NCI-H1105 (cell line): ENCODE measurements at places on chromosomes 3 and 15.

- no peak for DNase-seq
Observed at GRCh38 chr3:121718205-121718846, 31.2 kb downstream of the GOLGB1 start.

- DNase-seq = no peak
Observed at GRCh38 chr3:107211608-107212007, 165.6 kb upstream of the CCDC54 start.

- no peak for DNase-seq
Observed at GRCh38 chr3:40323946-40324345, 14.4 kb downstream of the EIF1B start.

GRCh38 chr15:35657679-35658311 is 111.8 kb upstream of the DPH6 start:
- DNase-seq = no peak

- DNase-seq = no peak
Observed at GRCh38 chr3:13549623-13550422, 898 bp downstream of the FBLN2 start.

DNA sequence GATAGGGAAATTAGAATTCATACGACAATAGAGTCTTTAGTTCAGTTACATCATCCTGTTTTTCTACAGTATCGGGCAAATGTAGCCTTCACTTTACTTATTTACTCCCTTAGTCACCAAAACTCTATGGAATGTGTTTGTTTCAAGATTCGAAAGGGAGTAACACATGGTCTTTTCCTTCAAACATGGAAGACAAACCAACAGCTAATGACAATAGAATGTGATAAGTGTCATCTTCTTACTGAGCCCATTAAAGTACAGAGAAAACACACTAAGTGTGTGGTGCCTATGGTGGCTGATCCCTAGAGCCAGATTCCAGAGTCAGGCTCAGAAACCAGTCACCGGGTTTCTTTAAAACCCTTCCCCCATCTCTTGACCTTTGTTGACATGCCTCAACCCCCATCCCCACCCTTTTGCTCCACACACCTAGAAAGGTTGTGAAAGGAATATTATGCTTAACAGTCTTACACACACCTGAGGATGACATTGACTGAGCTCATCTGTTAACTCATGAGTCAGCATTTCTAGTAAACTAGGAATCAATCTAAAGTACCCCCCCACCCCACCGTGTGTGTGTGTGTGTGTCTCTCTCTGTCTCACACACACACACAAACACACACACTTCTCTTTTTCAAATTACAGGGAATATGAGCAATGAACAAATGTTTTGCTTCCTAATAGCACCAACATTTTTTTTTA is 549.6 kb upstream of the CCDC54 start:
- no peak for DNase-seq

DNA sequence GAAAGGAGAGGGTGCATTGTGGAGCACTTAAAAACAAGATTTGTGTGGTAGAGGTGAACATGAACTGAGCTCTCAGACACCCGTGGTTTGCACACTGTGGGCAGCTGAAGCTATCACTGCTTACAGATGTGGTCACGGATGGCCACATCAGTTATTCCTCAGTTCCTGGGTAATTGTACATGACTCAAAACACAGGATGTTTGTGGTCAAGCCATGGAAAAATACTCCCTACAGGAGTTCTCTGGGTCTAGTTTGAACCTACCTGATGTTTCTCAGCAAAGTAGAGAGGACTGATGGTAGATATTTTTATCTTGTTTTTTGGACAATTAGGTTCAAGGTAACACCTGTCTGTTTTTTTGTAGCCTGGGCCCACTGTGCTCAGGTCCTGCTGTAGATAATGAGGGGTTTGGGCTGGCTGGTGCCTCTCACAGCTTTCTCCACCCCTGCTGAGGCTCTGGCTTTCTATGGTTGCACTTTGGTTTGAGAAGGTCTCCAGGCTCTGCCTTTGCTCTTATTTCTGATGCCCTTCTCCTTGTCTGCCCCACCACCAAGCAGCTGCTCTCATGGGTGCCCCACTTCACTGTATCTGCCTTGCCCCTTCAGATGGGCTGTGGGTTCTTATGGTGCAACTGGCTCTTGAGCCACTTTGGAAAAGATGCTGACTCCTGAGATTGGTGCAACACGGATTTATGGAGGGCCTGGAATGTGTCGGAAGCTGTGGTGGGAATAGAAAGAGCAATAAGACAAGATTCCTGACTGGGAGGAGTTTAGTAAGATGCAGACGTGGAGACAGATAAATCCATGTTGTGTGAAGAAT is 40.1 kb downstream of the CDCP1 start:
- no peak for DNase-seq

DNA sequence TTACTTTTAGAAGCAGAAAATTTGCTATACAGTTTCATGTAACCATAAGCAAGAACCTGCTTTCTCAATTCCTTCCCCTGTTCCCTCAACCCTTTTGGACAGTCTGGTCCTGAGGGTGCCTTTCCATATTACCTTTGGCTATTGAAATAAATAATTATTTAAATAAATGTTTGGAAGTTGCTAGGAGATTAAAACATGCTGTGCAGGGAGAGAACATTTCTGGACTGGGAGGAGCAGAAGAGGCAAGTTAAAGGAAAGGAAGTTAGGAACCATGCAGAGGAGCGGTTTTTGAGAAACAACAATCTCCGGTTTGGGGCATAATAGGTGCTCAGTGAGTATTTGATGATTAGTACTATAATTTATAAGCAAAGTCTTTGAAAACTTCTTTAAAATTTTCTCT is 41.8 kb downstream of the ZNF609 start:
- DNase-seq = no peak

DNA sequence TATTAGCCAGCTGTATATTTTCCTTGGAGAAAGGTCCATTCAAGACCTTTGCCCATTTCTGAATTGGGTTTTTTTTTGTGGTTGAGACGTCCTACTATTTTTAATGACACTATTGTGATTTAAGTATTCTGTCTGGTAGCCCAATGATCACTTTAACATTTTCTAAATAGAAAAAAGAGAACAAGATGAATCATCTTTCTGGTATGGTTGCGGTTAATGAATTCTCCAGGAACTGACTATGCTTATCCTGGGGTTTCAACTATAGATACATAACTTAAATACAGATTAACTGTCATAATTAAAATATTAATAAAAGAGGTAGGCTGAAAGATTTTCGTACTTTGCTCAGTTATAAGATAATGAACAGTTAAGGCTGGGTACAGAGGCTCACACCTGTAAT is 51.9 kb downstream of the PBRM1 start:
- no peak for DNase-seq

DNA sequence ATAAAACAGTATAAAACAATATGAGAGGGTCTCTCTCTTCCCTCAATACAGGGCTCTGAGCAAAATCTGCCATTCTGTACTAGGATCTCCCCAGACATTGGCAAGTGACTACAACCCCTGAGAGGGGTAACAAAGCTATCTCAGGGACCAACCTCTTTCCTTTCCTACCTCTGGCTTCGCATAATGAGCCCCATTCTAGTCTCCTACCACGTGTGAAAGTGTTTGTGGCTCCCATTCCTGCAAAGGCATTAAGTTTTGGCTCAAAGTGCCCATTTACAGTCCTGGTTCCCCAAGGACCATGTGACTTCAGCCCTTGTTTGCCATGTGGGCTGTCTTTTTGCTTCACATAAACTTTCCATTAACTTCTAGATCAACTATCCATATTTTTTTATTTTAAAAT is 46.4 kb downstream of the SCN11A start:
- DNase-seq = no peak

GRCh38 chr3:78026318-78026828 is 986.5 kb downstream of the ROBO2 start:
- DNase-seq = no peak

- peak; percentile 98 for DNase-seq
Observed at GRCh38 chr3:178084938-178085816, 451.1 kb upstream of the KCNMB2 start.

- no peak for DNase-seq
Observed at GRCh38 chr15:74653426-74654102, 37.9 kb downstream of the CLK3 start.

DNA sequence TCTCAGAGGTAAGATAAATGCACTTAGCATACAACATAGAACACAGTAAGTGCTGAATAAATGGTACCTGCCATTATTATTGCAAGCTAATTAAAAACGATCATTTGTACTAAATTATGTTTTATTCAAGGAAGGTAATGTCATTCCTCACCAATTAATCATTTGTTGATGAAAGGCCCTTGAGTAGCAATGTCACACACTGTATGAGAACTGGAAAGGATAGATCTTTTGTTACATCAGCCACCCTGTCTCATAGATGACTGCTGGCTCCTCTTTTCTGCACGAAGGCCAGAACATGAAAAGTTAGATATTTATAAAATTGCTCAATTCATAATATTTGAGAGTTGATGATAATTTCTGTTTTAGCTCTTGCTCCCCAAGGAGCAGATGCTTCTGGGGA is 415.4 kb downstream of the RBMS3 start:
- DNase-seq = no peak

GRCh38 chr3:197487911-197488391 is 67.8 kb downstream of the BDH1 start:
- no peak for DNase-seq

DNA sequence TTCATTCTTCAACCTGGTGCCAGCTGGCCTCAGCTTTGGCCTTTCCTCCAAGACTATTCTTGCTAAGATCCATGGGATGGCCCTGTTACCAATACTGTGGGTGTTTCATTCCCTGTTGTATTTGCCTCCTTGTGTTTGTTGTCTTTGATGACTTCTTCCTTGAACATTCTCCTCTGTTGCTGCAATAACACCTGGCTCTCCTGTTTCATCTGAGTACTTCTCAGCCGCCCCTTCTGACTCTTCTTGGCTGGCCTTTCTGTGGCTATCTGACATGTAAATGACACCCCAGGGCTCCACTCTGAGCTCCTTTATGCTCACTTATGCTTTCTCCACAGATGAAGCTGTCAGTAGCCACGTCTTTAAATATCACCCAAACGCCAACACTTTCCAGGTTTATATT is 302.7 kb upstream of the CHRNA7 start:
- no peak for DNase-seq

GRCh38 chr3:48406443-48407431 is 23.1 kb downstream of the PLXNB1 start:
- DNase-seq = no peak

DNA sequence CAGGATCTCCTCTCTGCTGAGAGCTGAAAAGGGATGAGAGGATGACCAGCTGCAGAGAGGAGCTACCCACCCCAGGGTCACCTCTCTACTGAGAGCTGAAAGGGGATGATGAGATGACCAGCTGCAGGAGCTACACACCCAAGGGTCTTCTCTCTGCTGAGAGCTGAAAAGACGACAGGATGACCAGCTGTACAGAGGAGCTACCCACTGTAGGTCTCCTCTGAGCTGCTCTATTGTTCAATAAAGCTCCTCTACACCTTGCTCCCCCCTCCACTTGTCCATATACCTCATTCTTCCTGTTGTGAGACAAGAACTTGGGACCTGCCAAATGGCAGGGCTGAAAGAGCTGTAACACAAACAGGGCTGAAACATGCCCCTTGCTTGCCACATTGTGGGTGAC is 149.9 kb downstream of the FMN1 start:
- no peak for DNase-seq

DNA sequence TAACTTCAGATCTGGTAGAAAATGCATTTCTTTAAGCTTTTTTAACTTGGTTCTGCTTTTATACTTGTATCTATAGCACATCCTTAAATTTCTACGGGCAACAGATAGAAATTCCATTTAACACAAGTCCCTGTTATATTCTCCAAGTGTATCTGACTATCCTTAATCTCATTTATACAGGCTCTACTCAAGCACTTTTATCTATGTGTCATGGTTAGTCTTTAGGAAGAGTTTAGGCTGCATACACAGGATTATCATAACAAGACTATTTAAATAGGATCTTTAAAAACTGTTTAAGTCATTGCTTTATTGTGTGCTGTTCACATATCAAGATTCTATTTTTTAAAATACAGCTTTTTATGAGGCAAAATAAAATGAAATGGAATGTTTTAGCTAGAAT is 52.7 kb downstream of the SETD5 start:
- DNase-seq = no peak

DNA sequence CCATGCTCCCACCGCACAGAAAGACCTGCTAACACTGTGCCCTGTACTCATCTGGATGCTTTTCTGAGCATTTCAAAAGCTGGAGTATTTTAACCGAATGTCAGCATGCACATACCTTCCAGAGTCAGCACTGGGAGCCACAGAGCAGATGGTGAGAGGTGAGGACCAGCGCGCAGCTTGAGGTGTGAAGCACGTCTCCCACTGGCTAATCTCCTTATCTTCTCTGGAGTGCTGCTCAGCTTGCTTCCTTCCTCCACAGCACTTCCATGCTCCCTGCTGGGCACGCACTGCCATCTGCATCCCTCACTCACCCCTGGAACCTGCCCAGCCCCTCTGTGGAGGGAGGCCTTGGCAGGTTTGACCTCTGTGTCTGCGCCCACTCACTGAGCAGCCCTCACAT is at the start of gene GNB5:
Gene GNB5, minus strand, starts transcription at position 186 of the 400 bp plus-strand sequence. CDS start 6,716 bp downstream, outside the sequence.
- no peak for DNase-seq

DNA sequence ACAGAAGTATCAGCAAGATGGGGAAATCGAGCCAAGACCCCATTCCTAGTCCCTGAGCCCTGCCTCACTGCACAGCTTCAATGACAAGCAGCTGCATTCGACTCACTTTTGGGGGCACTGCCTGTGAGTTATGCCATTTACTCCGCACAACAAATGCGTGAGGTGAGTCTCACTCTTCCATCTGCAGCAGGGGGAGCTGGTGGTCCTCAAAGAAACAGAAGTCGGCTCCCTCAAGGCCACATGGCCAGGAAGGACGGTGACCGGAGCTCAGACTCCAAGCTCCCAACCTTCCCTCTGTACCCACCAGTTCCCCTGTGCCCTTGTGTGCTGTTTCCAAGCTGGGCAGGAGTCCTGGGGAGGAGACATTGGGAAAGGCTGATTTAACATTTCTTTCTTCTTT is 127.7 kb upstream of the IQSEC1 start:
- DNase-seq = no peak

- no peak for DNase-seq
Observed at GRCh38 chr3:182122779-182123178, 411.1 kb downstream of the SOX2 start.

DNA sequence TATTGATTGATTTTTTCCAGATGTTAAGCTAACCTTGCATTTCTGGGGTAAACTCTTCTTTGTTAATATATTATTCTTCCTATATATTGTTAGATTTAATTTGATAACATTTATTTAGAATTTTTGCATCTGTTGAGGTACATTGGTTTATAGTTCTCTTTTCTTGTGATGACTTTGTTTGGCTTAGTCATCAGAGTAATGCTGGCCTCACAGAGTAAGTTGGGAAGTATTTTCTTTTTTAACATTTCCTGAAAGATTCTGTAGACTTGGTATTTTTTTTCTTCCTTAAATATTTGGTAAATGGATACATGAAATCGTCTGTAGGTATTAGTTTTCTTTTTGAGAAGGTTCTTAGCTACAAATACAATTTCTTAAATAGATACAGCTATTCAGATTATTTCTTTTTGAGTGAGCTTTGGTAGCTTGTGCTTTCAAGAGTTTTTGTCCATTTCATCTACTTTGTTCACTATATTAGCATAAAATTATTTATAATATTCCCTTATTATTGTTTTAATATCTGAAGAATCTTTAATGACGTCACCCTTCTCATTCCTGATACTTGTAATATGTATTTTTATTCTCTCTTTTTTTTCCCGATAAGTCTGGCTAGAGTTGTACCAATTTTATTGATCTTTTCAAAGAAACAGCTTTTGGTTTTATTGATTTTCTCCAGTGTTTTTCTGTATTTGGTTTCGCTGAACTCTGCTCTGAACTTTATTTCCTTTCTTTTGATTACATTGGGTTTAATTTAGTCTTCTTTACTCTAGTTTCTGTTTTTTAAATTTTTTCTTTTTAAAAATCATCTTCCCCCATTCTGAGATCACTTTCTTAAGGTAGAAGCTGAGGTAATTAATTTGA is 6.5 kb upstream of the HPS3 start:
- DNase-seq = no peak
